ENCODE measurements at places on chromosomes 3 and 15.

GRCh38 chr15:77546050-77546501 lies 86.6 kb downstream of the LINGO1 start:
- no peaks in the 10 kb centered on the region for H3K36me3 ChIP-seq
- H3K27ac ChIP-seq, result no peak overlapping the region
- no peak overlapping the region for H3K4me3 ChIP-seq
- peaks cover 42% of the 10 kb centered on the region for H3K4me1 ChIP-seq
- no peaks in the 10 kb centered on the region for H3K27me3 ChIP-seq

- H3K4me1 ChIP-seq, result peaks cover 51% of the 10 kb centered on the region
- DNase-seq, result peak; percentile 82
- peak overlapping the region; percentile 99 for H3K27ac ChIP-seq
- H3K36me3 ChIP-seq, result no peaks in the 10 kb centered on the region
- H3K27me3 ChIP-seq, result no peaks in the 10 kb centered on the region
Observed at GRCh38 chr15:84715441-84716035, 401 bp downstream of the SEC11A start.

DNA sequence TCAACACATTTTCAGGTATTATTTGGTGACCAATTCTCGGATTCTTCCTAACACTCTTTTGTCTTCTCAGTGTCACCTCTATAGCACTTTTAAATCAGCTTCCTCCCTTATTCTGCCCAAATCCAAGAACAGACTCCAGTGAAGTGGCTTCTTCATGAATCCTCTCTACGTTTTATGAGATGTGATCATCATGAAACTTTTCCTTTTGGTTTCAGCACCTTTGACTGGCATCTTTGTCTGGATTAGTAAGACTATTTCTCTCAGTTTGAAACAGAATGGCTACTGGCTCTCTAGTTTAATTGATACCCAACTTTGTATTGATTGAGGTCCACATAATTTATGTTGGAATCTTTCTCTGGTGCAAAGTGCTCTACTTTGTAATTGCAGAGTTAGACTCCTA lies 45.6 kb downstream of the CMC1 start:
- H3K36me3 ChIP-seq, result peaks cover 9% of the 10 kb centered on the region
- H3K27me3 ChIP-seq, result no peaks in the 10 kb centered on the region
- H3K4me3 ChIP-seq, result no peak overlapping the region
- no peak for DNase-seq
- peaks cover 9% of the 10 kb centered on the region for H3K4me1 ChIP-seq

DNA sequence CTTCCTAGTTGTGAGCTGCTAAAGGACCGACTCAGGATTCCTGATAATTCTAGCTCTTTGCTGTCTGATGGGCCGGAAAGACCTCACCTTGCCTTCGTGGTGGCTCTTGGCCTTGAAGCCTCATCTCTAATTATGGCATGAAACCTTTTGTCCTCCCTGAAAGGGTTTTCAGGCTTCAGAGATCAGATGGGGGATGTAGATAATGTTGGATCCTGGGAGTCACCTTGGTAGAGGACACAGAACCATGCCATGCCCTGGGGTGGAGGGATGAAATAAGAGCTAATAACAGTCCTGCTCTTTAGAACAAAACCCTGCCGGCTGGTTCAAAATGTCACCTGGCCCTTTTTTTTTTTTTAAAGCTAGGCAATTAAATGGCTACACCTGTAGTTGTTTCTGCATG lies 50.8 kb upstream of the SYN2 start:
- no peak for DNase-seq
- no peak overlapping the region for H3K4me3 ChIP-seq
- H3K27me3 ChIP-seq, result peaks cover 28% of the 10 kb centered on the region

- no peak for DNase-seq
- H3K27me3 ChIP-seq, result no peaks in the 10 kb centered on the region
- H3K4me1 ChIP-seq, result no peaks in the 10 kb centered on the region
- H3K36me3 ChIP-seq, result no peaks in the 10 kb centered on the region
Observed at GRCh38 chr3:86895202-86895601, 95.7 kb downstream of the VGLL3 start.

GRCh38 chr3:135213213-135213612 lies 418.2 kb downstream of the EPHB1 start:
- H3K36me3 ChIP-seq, result no peaks in the 10 kb centered on the region
- H3K27ac ChIP-seq, result no peak overlapping the region
- no peaks in the 10 kb centered on the region for H3K27me3 ChIP-seq
- DNase-seq, result no peak
- H3K4me1 ChIP-seq, result no peaks in the 10 kb centered on the region

DNA sequence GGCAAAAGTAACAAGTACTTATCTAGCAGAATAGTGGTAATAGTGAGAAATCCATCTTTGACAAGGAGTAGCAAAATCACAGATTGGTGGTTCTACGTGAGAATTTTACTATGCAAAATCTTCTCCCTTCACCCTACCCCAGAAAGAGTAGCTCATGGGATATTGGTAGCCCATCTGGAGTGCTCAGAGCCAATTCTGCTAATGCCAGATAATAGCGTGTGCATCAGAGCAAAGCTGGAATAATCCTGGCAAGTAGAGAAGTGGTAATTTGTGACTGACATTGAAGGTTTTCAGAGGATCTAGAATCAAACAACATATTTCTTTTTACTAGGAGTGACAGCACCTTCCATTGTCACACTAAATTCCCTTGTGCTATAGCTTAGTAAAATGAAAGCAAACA lies 192.9 kb downstream of the ZBBX start:
- no peak overlapping the region for H3K27ac ChIP-seq
- H3K36me3 ChIP-seq, result no peaks in the 10 kb centered on the region
- no peak overlapping the region for H3K4me3 ChIP-seq
- no peak for DNase-seq

DNA sequence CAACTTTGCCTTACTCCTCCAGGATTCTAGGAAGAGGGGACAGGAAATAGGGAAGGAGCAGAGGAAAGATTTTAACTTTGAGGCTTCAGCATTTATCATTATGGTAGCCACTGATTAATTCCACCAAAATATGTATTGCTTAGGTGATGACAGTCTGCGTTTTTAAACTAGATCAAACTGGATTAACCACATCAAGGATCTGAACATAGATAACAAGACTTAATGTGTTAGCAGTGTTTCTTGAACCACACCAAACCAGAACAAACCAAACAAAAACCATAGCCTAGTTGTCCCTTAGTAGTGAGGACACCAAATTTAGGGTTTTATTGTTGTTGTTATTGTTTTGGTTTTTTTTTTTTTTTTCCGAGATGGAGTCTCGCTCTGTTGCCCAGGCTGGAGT lies 113.5 kb upstream of the LMOD3 start:
- DNase-seq, result no peak
- H3K36me3 ChIP-seq, result peaks cover 42% of the 10 kb centered on the region
- H3K4me3 ChIP-seq, result no peak overlapping the region
- H3K27ac ChIP-seq, result no peak overlapping the region
- H3K4me1 ChIP-seq, result peaks cover 42% of the 10 kb centered on the region
- no peaks in the 10 kb centered on the region for H3K27me3 ChIP-seq

- H3K4me3 ChIP-seq, result no peak overlapping the region
- H3K36me3 ChIP-seq, result peaks cover 90% of the 10 kb centered on the region
- no peak overlapping the region for H3K27ac ChIP-seq
- no peak for DNase-seq
- peaks cover 8% of the 10 kb centered on the region for H3K4me1 ChIP-seq
Observed at GRCh38 chr3:69072928-69073327, 7.2 kb downstream of the UBA3 start.

DNA sequence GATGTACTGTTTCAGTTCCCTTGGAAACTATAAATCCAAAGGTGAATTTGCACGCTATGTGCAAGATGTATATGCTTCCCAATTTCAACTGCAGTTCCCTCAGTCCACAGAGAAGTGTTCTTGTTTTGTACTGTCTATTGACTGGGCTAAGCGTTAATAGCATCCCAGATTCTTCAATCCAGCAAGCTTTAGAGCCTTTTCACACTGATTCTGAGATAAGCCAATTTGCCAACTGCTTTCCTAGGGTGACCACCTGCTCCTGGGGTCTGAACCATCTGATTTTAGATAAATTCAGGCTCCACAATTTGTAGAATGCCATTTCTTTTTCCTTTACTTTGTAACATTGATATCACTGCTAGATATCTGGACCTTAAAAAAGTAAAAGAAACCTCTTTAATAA lies 340.1 kb downstream of the PTPRG start:
- no peaks in the 10 kb centered on the region for H3K36me3 ChIP-seq
- H3K4me1 ChIP-seq, result no peaks in the 10 kb centered on the region
- H3K27me3 ChIP-seq, result no peaks in the 10 kb centered on the region
- no peak overlapping the region for H3K27ac ChIP-seq
- DNase-seq, result no peak

DNA sequence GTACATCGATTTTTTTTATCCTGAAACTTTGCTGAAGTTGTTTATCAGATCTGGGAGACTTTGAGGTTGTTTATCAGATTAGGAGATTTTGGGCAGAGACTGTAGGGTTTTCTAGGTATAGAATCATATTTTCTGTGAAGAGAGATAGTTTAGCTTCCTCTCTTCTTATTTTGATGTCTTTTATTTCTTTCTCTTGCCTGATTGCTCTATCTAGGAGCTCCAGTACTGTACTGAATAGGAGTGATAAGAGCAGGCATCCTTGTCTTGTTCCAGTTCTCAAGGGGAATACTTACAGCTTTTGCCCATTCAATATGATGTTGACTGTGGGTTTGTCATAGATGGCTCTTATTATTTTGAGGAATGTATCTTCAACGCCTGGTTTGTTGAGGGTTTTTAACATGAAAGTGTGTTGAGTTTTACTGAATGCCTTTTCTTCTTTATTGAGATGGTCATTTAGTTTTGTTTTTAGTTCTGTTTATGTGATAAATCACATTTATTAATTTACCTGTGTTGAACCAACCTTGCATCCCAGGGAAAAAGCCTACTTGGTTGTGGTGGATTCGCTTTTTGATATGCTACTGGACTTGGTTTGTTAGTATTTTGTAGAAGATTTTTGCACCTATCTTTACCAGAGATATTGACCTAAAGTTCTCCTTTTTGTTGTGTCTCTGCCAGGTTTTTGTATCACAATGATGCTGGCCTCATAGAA lies 14.9 kb upstream of the DNAAF4 start:
- no peaks in the 10 kb centered on the region for H3K4me1 ChIP-seq
- H3K27ac ChIP-seq, result no peak overlapping the region
- H3K27me3 ChIP-seq, result peaks cover 14% of the 10 kb centered on the region

GRCh38 chr3:66817951-66818557 lies 180.1 kb upstream of the KBTBD8 start:
- no peak overlapping the region for H3K4me3 ChIP-seq
- H3K27me3 ChIP-seq, result no peaks in the 10 kb centered on the region
- no peaks in the 10 kb centered on the region for H3K36me3 ChIP-seq
- no peak overlapping the region for H3K27ac ChIP-seq
- no peaks in the 10 kb centered on the region for H3K4me1 ChIP-seq

GRCh38 chr3:156676768-156677479 lies 2.5 kb downstream of the TIPARP start:
- peak overlapping the region; percentile 85 for H3K4me3 ChIP-seq
- no peaks in the 10 kb centered on the region for H3K27me3 ChIP-seq
- DNase-seq, result no peak
- H3K36me3 ChIP-seq, result peaks cover 20% of the 10 kb centered on the region
- no peak overlapping the region for H3K27ac ChIP-seq

DNA sequence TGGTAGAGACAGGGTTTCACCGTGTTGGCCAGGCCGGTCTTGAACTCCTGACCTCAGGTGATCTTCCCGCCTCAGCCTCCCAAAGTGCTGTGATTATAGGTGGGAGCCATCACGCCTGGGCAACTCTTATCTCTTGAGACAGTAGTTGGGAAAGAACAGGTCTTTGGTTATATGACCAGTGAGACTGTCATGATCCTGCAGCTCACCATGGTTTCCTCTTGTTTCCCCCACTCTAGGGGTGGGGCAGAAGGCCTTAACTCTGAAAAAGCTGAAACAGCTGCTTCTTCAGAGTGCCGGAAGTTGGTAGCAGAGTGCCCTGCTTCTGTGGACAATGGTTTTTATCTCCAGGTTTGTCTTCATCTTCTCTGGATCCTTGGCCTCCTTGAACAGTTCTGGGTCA lies 4.7 kb upstream of the TYRO3 start:
- H3K4me1 ChIP-seq, result peaks cover 34% of the 10 kb centered on the region
- no peak overlapping the region for H3K4me3 ChIP-seq
- peak overlapping the region; percentile 55 for H3K27ac ChIP-seq
- no peaks in the 10 kb centered on the region for H3K36me3 ChIP-seq

GRCh38 chr3:169493521-169494141 lies 169.9 kb downstream of the MECOM start:
- no peaks in the 10 kb centered on the region for H3K4me1 ChIP-seq
- no peaks in the 10 kb centered on the region for H3K36me3 ChIP-seq
- DNase-seq, result no peak

- no peak overlapping the region for H3K27ac ChIP-seq
- no peak overlapping the region for H3K4me3 ChIP-seq
- H3K36me3 ChIP-seq, result no peaks in the 10 kb centered on the region
- no peak for DNase-seq
- H3K4me1 ChIP-seq, result no peaks in the 10 kb centered on the region
Observed at GRCh38 chr3:126259411-126260391, 79.3 kb upstream of the ALDH1L1 start.

GRCh38 chr3:9216736-9217135 lies 32.7 kb downstream of the SRGAP3 start:
- no peak overlapping the region for H3K4me3 ChIP-seq
- H3K36me3 ChIP-seq, result no peaks in the 10 kb centered on the region
- H3K27ac ChIP-seq, result no peak overlapping the region
- H3K4me1 ChIP-seq, result no peaks in the 10 kb centered on the region
- no peak for DNase-seq

- no peaks in the 10 kb centered on the region for H3K36me3 ChIP-seq
- no peaks in the 10 kb centered on the region for H3K27me3 ChIP-seq
- H3K4me3 ChIP-seq, result no peak overlapping the region
- H3K27ac ChIP-seq, result no peak overlapping the region
- no peaks in the 10 kb centered on the region for H3K4me1 ChIP-seq
- DNase-seq, result no peak
Observed at GRCh38 chr3:100609963-100610362, 562 bp downstream of the ADGRG7 start.

DNA sequence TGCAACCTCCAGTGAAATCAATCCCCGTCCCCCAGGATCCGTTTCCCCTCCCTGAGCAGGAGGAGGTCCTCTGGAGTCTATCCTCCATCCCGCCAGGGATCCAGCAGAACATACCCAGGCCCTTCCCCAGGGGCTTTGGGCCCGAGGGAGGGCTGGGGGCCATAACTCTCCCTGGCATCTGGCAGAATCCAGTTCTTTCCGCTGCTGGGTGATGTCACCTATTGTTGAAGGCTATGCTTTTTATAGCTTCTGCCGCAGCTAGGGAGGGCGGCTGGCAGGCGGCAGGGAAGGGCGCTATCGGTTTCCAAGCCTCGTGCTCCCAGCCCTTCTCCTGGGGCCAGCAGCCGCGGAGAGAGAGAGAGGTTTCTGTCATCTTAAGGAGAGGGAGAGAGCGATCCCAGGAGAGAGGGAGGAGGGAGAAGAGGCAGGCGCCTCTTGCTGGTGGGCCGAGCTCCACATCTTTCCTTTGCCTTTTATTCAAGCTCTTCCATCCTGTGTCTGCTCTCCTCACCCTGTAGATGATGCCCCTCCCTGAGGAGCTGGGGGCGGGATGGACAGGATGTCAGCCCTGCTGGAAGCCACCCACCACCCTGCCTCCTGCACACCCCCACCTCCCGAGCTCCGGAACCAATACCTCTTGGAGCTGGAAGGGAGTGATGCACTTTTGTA lies 120.1 kb downstream of the ANP32A start:
- DNase-seq, result peak; percentile 72
- H3K27ac ChIP-seq, result peak overlapping the region; percentile 28
- H3K4me1 ChIP-seq, result peaks cover 41% of the 10 kb centered on the region
- H3K4me3 ChIP-seq, result no peak overlapping the region
- no peaks in the 10 kb centered on the region for H3K27me3 ChIP-seq
- no peaks in the 10 kb centered on the region for H3K36me3 ChIP-seq

GRCh38 chr3:99482191-99482590 lies 156.2 kb upstream of the COL8A1 start:
- H3K27ac ChIP-seq, result no peak overlapping the region
- H3K36me3 ChIP-seq, result no peaks in the 10 kb centered on the region
- no peak for DNase-seq
- H3K27me3 ChIP-seq, result no peaks in the 10 kb centered on the region
